ENCODE measurements at places on chromosomes 7 and 10.

- DNase-seq, result no peak
Observed at GRCh38 chr7:26477381-26477990, 185.8 kb downstream of the SNX10 start.

DNA sequence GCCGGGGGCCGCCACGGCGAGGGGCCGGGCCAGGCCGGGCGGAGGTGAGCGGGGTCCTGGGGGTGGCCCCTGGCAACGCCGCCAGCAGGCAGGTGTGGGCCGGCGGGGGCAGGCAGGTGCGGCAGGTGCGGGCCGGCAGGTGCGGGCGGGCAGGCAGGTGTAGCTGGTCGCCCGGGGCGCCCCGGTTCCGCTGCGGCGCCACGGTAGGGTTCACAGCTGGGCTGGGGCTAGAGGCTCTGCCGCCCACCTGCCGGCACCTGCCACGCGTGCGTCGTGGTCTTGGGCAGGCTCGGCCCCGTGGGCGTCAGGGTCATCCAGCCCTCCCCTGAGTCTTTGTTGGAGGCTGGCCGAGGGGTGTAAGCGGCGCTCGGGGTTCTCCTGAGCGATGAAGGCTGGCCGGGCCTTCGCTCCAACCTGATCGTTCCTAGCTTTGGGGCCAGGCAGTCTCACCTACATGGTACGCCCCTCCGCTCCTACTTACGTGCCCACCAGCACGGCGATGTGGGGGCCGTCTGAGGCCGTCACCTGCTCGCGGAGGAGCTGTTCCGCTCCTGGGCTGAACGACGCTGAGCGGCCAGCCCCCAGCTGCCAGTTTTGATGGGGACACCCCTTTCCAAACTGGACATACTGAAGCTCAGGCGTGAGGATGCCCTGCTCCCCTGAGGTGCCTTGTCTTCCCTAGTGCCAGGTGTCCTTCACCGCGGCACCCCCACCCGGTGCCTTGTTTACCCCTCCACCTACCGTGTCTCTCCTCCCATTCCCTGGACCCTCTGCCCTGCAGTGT is 493 bp downstream of the ZMIZ2 start:
- no peak for DNase-seq

DNA sequence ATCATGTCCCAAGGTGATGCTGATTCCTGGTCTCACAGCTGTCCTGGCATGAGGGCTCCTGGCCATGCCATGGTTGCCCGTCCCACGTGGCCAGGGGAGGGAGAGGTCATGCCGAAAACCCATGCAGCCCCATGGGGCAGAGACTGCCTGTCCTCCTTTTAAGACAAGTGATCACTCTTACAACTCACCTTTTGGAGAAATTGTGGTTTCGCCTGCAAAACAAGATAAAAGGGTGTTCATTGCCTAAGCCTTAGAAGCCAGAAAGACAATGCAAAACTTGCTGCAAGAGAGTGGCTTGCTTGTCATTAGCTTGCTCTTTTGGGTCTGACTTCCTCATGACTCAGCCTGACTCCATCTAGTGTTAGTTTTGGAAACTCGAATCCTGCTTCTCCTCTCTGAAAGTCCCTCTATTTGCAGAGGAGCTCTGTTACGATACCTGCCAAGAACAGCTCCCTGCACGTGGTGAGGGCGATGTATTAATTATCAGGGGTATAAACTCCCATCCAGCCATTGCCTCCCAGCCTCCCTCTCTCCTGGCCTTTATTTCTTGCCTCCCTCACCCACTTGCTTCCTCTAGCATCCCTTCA is 26.7 kb downstream of the TMEM273 start:
- peak; percentile 70 for DNase-seq

- DNase-seq, result no peak
Observed at GRCh38 chr10:119221666-119222065, 14.3 kb downstream of the GRK5 start.

GRCh38 chr10:11437391-11438142 is 173.9 kb downstream of the USP6NL start:
- no peak for DNase-seq

DNA sequence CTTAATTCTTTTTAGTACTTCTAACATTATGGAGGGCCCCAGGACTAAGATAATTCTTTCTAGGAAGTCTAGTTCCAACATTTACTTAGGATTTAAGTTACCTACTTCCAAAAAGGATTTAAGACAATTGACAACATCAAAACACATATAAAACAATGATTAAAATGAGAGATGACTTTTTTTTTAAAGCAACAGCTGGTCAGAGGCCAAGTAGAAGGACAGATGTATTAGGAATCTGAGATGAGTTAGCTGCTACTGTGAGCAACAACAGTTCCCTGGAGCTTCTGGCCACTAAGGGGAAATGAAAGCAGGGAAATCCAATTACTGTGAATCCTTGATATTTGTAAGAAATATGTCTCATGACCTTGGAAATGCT is 222.3 kb downstream of the PHTF2 start:
- peak; percentile 24 for DNase-seq

DNA sequence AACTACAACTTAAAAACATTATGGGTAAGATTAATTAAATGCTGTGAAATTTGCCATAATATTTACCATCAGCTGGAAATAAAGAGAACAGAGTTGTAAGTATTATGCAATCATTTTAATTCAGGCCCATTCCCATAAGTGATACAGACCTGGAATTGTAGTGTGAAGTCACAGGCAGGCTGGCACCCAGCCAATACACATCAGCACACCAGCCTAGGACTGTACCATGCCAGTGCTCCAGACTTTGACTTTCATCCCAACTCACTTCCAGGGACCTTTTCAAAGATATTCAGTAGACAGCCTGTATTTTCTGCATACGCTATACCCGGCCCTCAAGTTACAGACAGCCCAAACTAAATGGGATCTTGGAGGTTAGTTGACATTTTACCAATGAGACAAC is 143.3 kb downstream of the TES start:
- no peak for DNase-seq

GRCh38 chr7:43076189-43076605 is 36.2 kb upstream of the HECW1 start:
- no peak for DNase-seq

DNA sequence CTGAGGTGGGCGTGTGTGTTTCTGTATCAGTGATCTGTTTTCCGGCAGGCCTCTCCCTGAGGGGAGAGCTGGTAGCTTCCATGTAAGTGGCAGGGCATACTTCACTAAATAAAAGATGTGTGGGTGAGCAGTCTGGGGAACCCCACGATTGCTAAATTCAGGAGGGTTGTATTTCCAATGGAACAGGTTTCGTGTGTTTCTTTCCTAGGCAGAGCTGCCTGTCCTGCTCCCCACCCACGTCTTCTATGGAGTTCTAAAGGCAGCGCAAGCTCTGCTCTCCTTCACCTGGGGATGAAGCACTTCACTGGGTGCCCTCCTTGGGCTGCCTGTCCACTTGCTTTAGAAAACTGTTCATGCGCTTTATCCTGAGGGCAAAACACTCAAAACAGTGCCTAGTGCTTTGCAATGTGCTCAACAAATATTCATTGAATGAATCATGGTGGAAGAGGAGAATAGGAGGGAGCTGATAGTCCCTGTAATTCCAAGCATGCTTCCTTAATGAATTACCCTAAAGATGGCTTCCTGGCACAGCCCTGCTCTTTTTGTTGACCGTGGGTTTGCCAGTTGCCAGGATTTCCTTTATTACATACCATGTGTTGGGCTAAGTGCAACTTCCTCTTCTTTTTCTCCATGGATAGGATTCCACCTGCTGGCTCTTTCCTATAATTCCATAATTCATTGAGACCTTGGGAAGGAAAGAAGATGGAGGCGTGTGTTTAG is 50.6 kb upstream of the SRPK2 start:
- DNase-seq, result peak; percentile 90

GRCh38 chr7:99562832-99563231 is 4.4 kb downstream of the ZNF655 start:
- DNase-seq, result peak; percentile 94

Data from AG20443 (cell line).